ENCODE measurements at places on chromosomes 1 and 21.

DNA sequence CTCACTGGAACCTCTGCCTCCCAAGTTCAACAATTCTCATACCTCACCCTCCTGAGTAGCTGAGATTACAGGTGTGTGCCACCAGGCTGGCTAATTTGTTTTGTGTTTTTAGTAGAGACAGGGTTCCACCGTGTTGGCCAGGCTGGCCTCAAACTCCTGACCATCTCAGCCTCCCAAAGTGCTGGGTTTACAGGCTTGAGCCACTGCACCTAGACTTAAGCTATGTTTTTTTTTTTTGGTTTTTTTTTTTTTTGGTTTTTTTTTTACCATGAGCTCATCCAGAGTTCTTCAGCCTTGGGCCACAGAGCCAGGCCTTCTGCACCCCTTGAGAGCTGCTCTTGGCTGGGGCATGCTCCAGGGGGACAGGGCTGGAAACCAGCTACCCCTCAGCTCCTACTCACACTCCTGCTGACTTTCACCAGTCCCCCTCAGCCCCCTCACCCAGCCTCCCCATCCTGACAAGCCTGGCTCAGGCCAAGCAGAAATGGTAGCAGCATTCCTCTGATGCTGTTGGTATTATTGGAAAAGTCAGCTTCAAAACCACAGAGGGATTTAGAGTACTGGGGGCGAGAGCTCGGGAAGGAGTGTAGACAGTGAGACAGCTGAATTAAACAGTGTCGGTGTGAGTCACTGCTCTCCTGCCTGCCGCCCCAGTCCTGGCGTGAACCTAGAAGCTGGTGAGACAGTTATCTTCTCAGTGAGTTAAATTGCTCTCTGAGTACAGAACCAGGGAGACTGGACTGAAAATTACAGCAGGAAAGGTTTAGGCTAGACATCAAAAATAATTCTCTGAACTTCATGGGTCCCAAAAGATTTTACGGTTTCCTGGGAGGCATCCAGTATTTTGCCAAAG, 63.7 kb downstream of the NAV1 start:
- no peak for DNase-seq

DNA sequence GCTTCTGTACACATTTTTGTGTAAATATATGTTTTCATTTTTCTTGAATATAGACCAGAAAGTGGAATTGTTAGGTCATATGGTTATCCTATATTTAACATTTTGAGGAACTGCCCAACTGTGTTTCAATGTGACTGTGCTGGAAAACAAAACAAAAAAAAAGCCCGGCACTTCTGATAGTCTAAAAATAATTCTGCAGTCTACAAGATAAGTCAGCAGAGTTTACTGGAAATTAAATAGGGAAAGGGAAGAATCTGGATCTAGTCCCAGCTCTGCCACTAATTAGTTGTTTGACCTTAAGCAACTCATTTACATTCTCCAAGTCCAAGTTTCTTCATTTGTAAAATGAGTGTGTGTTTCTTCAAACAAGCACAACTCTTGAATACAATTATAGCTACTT, 869.1 kb upstream of the B3GALT2 start:
- DNase-seq, result no peak

DNA sequence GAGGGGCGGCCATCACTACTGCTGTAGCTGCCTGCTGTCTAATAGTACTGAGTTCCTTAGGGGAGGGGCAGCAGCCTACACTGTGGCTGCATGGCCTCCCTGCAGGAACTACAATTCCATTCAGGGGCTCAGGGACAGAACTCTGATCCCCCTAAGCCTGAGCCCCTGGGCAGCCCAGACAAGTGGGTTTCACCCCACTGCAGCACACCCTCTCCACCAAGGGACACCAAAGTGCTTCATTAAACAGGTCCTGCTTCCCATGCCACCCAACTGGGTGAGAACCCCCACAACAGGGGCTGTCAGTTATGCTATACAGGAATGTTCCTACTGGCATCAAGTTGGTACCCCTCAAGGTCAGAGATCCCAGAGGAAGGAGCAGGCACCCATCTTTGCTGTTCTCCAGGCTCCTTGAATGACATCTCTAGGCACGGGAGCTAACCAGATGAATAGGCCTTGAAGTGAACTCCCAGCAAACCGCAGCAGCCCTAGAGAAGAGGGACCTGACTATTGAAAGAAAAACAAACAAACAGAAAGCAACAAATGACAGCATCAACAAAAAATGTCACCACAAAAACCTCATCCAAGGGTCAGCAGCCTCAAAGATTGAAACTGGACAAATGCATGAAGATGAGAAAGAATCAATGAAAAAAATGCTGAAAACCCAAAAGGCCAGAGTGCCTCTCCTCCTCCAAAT, 437.4 kb downstream of the NUF2 start:
- no peak for DNase-seq

GRCh38 chr21:45698493-45699184, 55.1 kb downstream of the PCBP3 start:
- DNase-seq, result no peak
